ENCODE measurements at places on chromosomes 2 and 18.

- DNase-seq: no peak
These were observed 103.6 kb downstream of the UNC80 start for GRCh38 chr2:209875270-209875669.

DNA sequence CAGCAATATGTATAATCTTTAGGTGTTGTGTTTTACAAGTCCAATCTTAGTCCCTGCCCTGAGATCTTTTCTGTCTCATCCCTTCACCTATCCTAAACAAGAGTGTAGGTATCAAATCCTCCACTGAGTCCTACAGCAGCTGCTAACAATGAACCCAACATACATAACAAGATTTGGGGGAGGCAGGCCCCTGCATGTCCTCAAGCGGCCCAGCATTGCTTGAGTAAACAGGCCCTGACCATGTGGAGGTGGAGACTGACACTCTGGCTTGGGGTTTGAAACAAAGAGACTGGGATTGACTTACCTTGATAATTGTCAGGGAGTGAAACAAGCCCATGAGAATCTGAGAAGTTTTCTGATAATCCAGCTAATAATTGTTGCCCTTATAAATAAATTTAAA lies 213.4 kb downstream of the STK39 start:
- no peak for DNase-seq

DNA sequence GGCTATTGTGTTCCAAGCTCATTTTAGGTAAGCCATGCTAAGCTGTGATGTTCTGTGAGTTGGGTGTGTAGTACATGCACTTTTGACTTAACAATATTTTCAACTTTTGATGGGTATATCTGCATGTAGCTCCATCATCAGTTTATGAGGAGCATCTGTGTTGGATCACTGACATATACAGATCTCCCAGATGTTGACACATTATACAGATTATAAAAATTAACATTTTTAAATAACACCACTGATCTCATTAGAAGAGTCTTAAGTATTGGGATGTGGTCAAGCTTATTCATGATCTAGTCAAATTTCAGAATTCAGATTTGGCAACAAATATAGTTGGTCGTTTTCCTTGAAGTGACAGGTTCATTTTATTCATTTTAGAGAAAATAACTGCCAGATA lies 51.7 kb downstream of the CAB39 start:
- no peak for DNase-seq

DNA sequence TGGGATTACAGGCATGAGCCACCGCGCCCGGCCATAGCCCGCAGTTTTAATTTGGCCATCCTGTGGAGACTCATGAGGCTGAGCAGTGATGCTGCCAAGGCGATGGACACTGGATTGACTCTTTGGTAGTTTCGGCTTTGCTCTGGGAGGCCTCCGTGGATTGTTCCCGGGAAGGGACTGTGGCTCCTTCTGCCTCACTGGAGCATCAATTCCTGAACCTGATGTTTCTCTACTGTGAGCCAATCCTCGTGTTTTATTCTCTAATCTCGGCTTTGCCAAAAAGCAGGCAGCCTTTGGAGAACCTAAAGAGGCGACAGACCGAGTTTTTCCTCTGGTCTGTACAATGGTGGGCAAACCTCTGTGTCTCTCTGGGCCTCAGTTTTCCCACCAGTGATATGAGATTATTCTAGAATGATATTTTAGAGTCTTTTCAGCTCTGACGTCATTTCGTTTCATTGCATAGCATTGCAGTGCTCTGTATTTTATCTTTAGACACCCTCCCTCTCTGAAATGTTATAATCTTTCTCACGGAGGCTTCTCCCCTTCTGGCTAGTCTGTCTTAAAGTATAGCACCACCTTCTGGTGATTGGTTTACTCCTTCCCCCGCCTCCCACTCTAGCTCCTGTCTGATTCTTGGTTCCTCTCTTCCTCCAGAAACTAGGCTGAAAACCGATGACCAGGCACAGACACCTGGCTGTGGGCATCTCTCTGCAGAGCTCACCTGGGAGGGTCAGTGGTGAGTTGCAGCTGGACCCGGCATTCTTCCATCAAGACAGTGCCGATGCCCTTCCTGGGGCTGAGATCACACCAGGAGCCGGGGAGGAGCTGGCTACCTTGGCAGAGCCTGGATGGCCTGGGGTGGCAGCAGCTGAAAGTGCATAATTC lies 341.3 kb downstream of the MYCN start:
- no peak for DNase-seq

- no peak for DNase-seq
These were observed 347.5 kb downstream of the DPP10 start for GRCh38 chr2:114789989-114790388.

DNA sequence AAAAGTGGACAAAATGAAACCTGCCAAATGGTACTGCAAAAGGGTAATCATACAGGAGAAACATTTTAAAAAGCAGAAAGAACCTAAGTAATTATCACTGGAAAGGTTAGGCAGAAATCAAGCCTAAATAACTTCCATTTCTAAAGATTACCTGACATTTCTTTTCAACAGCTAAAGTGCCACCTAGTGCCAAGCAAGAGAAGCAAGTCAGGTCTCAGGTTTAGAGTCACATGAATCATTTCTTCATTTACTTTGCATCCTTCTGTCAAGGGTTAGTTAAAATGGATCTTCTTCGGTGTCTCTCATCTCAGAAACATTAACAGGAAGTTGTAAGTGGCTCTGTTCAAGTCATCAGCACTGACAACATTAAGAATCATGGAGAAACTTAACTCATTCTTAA lies 90.3 kb downstream of the AKAIN1 start:
- no peak for DNase-seq

GRCh38 chr2:100909534-100910081 lies 89.7 kb downstream of the NPAS2 start:
- no peak for DNase-seq

DNA sequence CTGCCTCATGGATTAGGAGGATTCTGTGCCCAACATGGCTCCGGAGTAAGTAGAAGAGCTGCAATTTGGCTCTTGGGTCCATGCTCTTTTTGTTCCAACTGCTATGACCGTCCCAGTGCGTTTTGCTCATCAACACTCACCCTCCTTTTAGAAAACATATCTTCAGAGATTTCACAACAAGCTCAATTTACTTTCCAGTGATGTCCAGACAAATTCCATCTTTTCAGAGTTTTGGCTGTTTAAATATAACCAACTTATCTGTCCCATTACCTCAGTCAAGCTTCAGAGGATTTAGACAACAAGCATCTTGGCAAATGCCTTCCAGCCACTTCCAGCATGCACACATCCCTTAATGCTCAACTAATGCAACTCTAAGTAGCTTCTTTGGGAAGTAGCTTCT lies 6.9 kb upstream of the SLC14A2 start:
- DNase-seq: no peak

GRCh38 chr2:159773426-159773825 lies 24.6 kb downstream of the CD302 start:
- no peak for DNase-seq

- peak; percentile 44 for DNase-seq
These were observed 31.9 kb downstream of the HS1BP3 start for GRCh38 chr2:20618886-20619521.

DNA sequence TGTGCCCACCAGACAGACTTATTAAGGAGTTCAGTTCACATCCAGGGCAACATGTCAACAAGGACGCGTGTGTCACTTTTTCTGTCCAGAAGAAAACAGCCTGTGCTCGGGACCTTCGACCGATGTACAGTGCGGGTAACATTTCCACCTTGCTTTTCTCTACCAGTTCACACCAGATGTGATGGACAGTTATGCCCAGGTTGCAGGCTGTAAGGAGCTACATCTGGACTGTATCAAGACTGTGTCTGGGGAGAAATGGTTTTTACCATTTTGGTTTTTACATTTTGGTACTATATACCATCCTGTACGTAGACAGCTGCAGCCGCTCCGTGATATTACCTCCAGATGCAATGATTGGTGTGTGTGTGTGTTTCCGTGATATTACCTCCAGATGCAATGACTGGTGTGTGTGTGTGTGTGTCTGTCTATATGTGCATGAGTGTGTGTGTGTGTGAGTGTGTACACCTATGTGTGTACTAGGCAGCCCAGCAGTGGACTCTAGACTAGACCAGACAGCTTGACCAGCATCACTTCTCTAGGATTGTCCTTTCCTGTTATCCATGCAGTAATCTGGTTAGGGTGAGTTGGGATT lies 118.0 kb downstream of the COL6A3 start:
- no peak for DNase-seq

GRCh38 chr2:10160203-10160955 lies 37.8 kb downstream of the RRM2 start:
- no peak for DNase-seq

DNA sequence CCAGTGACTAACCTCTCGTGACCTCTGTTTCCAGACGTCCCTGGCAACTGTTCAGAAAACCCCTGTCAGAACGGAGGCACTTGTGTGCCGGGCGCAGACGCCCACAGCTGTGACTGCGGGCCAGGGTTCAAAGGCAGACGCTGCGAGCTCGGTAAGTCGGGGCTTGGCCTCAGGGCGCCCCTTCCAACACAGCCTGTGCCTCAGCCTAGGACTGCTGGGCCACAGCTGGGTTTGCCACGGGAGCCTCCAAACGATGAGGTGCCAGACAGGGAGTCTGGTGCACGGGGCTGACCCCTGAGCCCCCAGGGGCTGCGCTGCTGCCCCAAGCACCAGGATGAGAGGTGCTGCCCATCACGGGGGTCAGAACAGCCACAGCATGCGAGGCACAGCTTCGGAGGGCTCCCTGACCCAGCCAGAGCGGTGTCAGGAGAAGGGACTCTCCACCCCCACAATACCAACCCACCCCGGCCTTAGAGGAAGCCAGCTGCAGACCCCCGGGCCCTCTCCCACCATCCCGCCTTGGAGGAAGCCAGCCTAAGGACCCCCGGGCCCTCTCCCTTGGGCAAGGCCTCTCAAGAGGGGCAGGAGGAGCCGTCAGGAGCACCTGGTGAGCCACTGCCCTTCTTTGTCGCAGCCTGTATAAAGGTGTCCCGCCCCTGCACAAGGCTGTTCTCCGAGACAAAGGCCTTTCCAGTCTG lies 20.3 kb downstream of the MTERF4 start:
- DNase-seq: no peak

DNA sequence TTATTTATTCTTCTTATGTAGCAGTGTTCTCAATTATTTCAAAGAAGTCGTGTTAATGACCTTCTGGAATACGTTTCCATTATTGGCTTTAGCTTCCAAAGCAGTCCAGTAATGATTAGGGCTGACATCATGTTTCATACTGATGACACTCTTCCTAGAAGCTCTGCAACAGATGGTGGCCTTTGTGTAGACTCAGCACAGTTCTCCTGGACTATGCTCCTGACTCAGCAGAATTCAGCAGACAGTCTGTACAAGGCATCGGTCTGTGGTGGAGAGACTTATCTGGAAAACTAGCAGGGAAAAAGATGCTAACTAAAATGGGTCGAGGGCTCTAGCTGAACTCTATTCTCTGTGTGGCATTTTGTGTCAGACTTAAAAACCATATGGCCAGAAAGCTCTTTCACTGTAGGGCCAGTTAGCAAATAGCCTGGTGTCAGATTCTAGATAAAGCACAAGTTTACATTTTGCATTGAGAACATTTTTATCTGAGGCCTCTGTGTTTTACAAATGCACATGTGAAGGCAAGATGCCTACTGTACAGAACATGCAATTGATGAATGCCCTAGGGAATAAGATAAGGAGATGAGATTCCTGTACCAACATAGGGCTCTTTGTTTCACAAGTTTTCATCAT lies 35.1 kb downstream of the GULP1 start:
- DNase-seq: no peak

- DNase-seq: no peak
These were observed 10.3 kb downstream of the KHK start for GRCh38 chr2:27096748-27097297.

- DNase-seq: no peak
These were observed 753.7 kb downstream of the DSC3 start for GRCh38 chr18:30288662-30289414.

- no peak for DNase-seq
These were observed 138.7 kb downstream of the RNF152 start for GRCh38 chr18:61754039-61754583.

GRCh38 chr2:12776521-12776961 lies 59.8 kb downstream of the TRIB2 start:
- no peak for DNase-seq

GRCh38 chr2:132268977-132269523 lies 107.3 kb upstream of the ANKRD30BL start:
- DNase-seq: no peak

GRCh38 chr2:239876948-239877289 lies 148.2 kb downstream of the NDUFA10 start:
- no peak for DNase-seq

- DNase-seq: no peak
These were observed 39.2 kb downstream of the CCDC138 start for GRCh38 chr2:108825736-108826135.

DNA sequence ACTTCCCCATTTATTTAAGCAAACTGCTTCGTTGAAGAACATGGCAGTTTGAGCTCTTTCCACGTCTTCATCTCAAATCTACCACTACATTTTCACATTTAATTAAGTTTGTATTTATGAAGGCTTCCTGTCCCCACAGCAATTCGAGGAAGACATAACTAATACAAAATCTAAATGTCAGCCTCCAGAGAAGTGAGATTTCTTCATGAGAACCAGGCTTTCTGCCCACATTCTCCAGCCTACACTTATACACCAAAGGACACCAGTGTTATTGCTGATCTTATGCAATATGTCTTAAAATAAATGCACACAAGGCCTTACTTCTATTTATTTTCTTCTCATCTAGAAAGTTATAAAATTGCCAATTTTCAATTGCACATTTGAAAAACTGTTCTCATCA lies 1209.3 kb upstream of the FAM98A start:
- DNase-seq: no peak

DNA sequence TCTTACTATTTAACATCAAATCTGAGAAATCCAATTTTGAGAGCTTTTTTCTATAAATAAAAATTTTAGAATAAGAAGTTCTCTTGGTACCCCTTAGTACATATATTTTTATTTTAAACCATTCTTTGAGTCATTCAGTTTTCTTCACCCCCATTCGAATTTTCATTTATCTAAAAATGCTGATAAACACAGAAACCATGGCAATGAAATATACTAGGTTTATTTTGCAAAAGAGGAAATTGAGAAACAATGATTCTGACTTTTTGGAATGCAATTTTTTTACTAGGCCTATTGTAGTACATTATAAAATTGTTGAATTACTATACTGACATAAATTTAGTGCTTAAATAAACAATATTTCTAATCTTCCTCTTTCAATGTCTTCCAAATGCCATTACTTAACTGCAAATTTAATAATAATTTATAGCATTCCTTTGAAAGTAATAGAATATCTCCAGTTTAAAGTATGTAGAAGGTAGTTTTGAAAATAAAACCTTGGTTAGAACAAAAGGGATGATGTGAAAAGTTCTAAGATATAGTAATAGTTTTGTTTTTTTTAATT lies 46.3 kb downstream of the TANK start:
- DNase-seq: no peak

- no peak for DNase-seq
These were observed 350.8 kb upstream of the RGPD4 start for GRCh38 chr2:107475859-107476258.

GRCh38 chr2:187917535-187917934 lies 363.3 kb upstream of the TFPI start:
- DNase-seq: no peak
